ENCODE measurements at places on chromosomes 2 and 18.

DNA sequence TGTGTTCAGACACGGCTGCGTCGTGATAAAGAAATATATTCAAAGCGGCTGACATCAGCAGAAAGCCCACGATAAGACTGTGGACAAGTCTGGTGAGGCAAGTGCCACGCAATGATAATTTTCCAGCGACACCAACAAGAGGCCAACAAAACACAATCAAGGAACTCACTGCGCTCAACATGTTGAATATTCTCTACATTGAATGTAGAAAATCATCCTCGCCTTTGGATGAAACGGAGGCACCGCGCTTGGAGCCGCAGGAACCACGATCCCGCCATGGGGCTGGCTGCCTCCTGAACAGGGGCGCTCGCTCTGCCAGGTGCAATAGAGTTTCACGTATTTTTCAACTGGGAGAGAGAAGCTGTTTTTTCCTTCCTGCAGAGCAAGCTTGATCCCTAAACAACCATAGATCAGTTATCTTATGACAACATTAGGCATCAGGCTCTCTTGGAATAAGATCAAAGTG, 220.3 kb downstream of the ATAD2B start:
- no peak for DNase-seq

- DNase-seq, result no peak
Measured at GRCh38 chr18:78789850-78790249, 189.8 kb upstream of the SALL3 start.

DNA sequence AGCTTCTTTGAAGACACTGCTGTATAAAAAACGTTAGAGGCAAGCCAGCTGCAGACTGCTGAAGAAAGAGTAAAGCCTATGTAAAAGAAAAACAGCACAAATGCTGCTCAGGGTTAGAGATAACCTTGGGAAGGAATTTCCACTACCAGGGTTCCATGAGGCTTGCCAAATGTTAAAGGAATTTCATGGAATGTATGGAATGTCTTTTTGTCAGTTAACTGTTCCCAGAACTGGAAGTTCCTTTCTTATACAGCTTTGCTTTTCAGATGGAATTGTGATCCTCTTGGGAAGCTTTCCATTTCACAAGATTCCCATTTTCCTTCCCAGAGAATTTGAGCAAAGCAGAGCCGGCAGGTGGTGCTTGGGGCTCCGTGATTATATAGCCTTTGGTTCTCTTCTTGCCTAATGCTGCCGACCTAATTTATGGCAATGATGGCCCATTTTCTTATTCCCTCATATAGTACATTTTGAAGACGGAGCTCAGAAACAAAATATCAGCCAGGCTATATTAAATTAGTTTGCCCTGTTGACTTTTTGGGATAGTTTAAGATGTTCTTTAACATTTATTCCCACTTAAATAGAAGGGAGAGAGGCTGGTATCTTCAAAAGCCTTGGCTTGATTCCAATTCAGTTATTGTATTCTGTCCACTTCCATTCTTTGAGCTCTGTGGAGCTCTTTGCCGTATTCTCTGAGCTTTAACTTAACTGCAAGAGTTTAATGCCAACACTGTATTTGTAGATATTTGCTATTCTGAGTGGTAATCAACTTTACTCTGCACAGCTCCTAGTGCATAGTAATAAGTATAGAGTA, 162.3 kb downstream of the PHLPP1 start:
- peak; percentile 54 for DNase-seq

GRCh38 chr2:217980036-217980435, 22.8 kb downstream of the TNS1 start:
- DNase-seq, result no peak

- DNase-seq, result no peak
Measured at GRCh38 chr2:191113761-191114160, 37.0 kb downstream of the STAT4 start.

DNA sequence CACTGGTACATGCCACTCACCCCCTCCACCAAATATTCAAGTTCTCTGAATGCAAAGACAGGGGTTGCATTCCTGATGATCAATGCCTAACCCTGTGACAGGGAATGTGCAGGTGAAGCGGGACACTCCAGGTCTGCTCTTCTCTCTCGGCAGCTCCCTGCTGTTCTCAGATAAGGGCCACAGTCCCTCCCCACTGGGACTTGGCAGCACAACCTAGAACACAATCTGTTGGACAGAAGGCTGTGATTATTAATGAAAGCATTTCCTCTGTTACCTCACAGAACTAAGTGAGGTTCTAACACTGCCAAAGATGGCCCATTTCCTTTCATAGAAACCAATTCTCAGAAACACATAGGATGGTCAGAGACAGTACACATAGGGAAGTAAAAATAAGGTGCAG, 42.7 kb downstream of the VSNL1 start:
- DNase-seq, result no peak

DNA sequence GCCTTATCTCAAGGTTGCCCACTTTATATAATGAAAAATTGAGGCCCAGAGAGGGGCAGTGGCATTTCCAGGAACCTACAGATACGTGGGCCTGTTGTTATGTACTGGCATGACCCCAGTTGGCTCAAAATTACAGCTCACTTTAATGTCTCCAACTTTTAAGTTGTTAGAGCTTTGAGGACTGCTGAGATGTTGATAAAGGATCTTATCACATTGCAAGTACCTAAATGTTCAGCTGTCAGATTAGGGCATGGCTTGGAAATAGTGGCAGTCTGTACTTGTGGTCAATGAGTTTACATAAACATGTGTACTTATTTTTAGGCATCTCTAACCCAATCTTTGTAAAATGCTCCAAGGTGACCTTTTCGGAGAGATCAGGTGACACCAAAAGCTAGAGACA, 14.6 kb downstream of the SLC4A5 start:
- DNase-seq, result no peak

- DNase-seq, result no peak
Measured at GRCh38 chr2:148721991-148722777, 77.6 kb downstream of the EPC2 start.

DNA sequence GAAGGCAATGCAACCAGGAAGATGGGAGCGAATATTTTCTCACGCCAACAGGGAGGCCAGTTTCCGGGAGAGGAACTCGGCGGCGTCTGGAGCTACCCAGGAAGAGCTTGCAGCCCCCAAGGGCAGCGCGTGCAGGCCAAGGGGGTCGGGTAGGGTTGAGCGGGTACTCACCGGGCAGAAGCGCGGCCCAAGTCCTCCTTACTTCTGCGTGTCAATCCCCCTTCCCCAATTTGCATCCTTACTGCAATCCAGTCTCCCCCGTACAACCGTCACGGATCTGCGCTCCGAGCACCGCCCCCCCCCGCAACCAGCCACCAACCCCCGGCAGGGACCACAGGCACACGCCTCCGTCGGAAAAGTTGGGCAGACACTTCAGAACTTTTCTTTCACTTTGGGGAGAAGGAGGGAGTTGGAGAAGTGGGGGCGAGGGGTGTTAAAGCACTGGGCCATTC, 1.3 kb downstream of the ATP8B1 start:
- DNase-seq, result no peak

- DNase-seq, result no peak
Measured at GRCh38 chr2:237150831-237151375, 65.2 kb downstream of the COPS8 start.

GRCh38 chr2:218067523-218067922, 1.5 kb upstream of the RUFY4 start:
- no peak for DNase-seq

DNA sequence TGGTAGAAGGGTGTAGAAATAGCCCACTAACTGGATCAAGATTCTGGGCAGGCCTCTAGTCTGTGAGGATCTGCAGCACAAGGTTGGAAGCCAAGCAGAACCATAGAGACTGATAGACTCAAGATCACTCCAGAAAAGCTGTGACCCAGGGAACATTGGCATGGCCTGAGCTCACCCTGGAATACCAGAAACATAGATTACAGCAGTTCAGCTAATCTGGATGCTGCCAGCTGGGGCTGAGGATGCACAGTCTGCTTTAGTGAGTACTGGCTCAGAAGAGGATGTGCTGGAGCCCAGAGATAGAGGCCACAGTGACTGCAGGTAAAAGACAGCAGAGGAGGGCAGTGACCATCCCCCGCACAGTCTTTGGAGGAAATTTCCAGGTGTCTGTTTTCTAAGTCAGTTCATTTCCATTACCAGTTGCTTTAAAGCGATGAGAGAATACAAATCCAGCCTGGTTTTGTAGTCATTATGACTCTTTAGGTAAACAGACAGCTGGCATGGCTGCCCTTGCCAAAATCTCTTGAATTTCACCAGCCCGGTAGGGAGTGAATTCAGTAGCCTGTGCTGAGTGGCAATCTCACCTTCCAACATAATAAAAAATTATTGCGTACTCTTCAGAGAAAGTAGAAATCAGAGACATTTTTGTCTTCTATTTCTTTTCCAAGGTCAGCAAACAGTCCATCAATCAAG, 119.2 kb downstream of the ANTXR1 start:
- no peak for DNase-seq

GRCh38 chr18:12651651-12652050, 6.3 kb downstream of the SPIRE1 start:
- DNase-seq, result no peak

GRCh38 chr2:174765576-174765975, 1.3 kb upstream of the CHRNA1 start:
- DNase-seq, result no peak

DNA sequence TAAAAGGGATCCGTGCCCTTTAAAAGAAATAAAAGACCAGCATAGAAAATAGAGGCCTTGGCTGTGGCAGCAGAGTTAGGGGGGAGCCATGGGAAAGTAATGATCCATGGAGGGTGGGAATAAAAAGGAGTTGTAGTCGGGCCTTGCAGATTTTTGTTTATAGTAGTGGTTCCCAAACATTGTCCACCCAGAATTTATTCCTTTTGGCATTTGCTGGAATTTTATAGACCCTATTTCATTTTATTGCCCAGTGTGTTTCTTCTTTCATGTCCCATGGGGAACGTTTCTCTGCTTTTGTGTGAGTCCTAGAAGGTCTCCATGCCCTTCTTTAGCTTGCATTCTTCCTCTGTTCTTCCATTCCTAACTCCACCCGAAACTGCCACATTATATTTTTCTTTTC, 222.2 kb downstream of the LTBP1 start:
- peak; percentile 50 for DNase-seq

GRCh38 chr18:57956491-57956890, 87.5 kb upstream of the NEDD4L start:
- DNase-seq, result no peak

GRCh38 chr2:79830501-79830900, 317.6 kb downstream of the CTNNA2 start:
- DNase-seq, result no peak

GRCh38 chr18:59729781-59730180, 32.6 kb upstream of the CCBE1 start:
- DNase-seq, result no peak

- DNase-seq, result no peak
Measured at GRCh38 chr2:96157649-96158553, 12.7 kb upstream of the DUSP2 start.

GRCh38 chr2:66814916-66815315, 380.0 kb downstream of the MEIS1 start:
- DNase-seq, result no peak

DNA sequence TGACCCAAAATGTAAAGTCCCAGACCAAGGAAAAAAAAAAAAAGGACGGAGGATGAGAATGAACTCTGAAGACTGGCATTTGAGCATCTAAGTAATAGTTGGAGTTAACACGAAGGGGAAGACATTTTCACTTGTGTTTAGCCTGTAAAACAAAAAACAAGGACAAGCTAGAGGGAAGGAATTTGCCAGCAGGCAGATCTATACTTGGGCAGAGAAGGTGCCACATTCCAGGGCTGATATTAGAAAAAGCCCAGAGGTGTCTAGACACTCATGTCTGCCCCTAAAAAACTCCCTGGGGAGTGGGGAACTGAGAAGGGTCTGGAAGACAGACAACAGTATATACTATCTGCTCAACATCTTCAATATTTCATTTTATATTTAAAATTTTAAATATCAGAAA, 171.1 kb downstream of the ZEB2 start:
- DNase-seq, result no peak

DNA sequence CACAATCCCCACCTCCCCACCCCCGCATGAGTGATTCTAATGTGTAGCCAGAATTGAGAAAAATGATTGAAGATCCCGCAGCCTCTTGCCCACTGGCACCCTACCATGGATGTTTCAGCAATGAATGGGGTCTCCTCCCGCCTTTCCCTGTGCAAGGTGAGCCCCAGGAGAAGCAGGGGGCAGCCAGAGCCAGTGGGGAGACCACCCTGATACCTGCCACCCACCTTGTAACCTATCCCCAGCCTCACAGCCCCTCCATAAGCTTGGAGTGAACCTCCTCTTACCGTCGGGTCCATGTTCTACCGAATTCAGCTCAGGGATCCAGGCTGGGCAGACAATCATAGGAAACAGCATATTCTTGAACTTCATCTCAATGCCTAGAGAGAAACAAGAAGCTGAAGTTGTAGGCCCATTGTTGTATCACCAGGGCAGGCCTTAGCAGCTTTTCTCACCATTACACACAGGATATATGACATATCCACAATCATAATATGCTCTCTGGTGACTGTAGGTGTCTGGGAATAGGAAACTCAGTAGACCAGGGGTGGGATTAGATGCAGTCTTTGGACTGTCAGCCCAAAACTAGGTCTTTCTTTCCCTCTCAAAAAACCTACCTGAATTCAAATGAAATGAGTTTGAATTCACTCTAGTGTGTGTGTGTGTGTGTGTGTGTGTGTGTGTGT, 30.9 kb downstream of the XDH start:
- no peak for DNase-seq

DNA sequence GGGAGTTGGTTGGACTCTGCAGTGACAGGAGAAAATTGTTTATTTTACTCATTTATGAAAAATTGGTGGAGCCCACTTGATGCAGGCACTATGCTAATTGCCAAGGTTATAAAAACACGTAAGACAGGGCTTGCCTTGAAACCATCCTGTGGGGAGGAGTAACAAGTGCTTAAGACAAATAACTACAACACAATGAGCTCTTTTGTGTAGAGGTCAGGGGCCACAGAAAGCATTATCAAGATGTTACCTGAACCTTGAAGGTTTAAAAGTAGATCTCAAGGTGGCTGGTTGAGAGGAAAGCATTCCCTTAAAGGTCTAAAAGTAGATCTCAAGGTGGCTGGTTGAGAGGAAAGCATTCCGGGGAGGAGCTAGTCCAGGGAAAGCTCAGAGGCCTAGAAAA, 381.8 kb upstream of the POU3F3 start:
- no peak for DNase-seq

- no peak for DNase-seq
Measured at GRCh38 chr2:32277363-32277673, 386 bp upstream of the YIPF4 start.

- no peak for DNase-seq
Measured at GRCh38 chr2:232464544-232464885, 8.6 kb downstream of the ALPI start.

Data from renal pelvis (tissue), 12 donors.